ENCODE measurements at places on chromosomes 5 and 9. TPM values are rescaled to one million over a fixed set of nuclear protein-coding genes. Genes with fewer than 3 reads are reported as not detected.

DNA sequence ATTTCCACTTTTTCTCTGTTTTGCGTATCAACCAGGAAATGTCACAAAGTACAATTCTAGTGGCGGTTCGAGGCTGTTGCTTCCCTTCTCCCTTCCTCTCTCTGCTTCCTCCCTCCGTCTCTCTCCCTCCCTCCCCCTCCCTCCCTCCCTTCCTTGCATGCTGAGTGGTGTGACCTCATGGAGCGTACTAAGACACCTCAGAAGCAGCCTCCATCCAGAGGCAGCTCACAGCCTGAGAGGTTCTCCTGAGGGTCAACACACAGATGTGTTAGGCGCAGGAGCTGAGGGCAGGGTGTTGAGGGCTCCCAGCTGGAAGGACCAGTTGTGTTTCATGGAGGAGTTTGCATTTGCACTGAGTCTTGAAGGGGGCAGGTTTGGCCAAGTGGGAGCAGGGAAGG is 57.7 kb downstream of the COL5A1 start:
- no peaks in the 10 kb centered on the region for H3K36me3 ChIP-seq
- H3K27me3 ChIP-seq = no peaks in the 10 kb centered on the region
- H3K4me1 ChIP-seq = no peaks in the 10 kb centered on the region
- no peak overlapping the region for H3K27ac ChIP-seq

Gene ZFP62
- total RNA-seq = 58.9 TPM

- H3K27me3 ChIP-seq = no peaks in the 10 kb centered on the region
- no peaks in the 10 kb centered on the region for H3K36me3 ChIP-seq
- no peak overlapping the region for H3K4me3 ChIP-seq
These were observed 169.0 kb upstream of the NREP start for GRCh38 chr5:111926026-111926425.

DNA sequence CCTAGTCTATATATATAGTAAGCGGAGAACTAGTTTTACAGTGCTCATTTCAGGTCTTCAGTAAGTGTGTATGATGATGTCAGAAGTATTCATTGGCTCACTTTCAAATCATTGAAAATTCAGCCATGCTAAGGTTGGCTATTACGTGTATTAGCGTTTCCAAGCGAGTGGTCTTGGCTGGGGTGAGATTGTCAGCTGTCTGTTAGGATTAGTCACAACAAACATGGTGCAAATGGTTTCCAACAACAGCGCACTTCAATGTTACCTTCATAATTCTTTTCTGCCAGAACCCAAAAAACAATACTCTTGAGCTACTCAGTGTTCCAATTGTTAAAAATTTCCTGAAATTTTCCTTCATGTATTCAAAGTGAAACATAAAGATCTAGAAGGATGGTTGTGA is 283.0 kb downstream of the AOPEP start:
- no peak overlapping the region for H3K4me3 ChIP-seq
- H3K27ac ChIP-seq = peak overlapping the region; percentile 91
- H3K36me3 ChIP-seq = no peaks in the 10 kb centered on the region
- DNase-seq = no peak
- no peaks in the 10 kb centered on the region for H3K27me3 ChIP-seq
- H3K4me1 ChIP-seq = peaks cover 21% of the 10 kb centered on the region
